AML-193 (cell line): ENCODE measurements at places on chromosomes 11 and 22.
A peak's percentile ranks its signal among the peaks of the same experiment; 100 is the strongest.

DNA sequence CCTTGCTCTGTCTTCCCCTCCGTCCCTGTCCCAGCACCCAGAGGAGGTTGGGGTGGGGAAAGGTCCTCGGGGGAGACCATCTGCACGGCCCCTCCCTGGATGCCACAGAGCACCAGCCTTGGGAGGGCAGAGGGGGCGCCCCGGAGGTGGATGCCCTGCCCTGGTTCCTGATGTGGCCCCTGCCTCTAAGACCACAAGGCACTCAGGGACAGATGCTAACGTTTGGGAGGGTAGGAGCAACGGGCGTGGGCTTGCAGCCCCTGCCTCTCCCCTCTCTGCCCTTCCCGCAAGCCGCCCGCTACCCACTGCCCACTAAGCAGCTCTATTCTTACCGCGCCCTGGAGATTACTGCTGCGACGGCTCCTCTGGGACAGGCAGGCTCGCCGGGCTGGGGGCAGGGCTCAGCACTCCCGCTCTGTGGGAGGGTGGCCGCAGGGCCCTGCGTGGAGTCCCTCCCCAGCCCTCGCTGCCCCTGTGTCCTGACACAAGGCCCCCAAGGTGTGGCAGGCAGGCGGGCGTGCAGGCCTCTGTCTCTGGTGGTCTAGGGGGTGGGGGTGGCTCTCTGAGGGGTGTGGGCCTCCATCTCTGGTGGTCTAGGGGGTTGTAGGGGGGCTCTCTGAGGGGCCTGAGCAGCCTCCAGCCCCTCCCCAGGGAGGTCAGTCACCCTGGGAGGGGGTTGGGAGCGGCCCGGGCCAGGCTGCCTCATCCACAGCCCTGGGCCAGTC lies 14.9 kb downstream of the BRSK2 start:
- DNase-seq, result no peak

DNA sequence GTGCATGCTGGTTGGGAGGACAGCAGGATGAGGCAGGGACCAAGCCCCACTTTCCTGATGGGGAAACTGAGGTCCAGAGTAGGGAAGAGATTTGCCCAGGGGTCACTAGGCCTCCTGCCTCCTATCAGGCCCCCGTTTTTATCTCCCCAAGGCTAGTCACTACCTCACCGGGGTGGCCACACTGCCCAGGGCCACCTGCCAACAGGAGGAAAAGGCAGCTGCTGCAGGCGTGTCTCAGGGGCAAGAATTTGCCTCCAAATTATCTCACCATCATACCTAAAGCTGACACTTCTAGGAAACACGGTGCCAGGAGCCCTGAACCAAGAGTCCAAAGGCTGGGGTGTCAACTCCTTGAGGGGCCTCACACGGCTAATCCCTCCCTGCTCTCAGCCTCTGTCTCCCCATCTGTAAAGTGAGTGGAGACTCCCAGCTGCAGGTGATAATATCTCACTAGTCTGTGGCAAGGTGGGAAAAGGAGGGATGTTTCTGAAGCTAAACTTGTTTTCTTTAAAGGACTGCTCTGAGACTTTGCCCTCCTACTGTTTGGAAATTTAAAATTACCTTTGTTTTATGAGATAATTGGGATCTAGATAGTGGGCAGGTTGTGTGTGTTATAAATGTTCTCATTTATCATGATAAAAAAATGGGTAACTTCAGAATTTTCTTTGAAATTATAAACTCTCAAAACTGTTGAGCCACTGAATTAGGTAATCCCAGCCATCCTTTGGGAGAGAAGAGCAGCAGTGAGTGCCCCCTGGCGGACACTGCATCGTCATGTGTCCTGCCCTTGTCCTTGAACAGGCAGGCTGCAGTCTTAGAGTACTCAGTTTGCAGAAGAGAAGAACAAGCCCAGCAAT lies 60.0 kb downstream of the MYO7A start:
- peak; percentile 57 for DNase-seq

- no peak for DNase-seq
These were observed 19.9 kb downstream of the TRIM44 start for GRCh38 chr11:35682230-35683173.

GRCh38 chr11:57222239-57222638 lies 14.8 kb downstream of the APLNR start:
- no peak for DNase-seq

DNA sequence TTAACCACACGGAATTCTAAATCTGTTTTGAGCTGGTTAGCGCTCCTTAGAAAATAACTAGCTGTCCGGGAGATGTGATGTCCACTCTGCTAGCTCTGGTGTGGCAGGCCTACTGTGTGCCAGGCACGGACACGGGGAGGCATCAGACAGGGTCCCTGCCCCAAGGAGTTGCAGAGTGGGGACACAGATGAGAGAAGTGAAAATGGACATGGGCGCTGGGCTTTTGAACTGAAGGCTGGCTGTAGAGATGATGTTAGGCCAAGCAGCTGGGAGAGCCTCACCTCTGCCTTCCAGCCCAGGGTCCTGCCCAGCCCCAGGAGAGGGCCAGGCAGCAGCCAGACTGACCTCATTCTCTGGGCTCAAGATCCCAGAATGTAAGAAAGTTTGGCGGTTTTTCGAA lies 368.6 kb downstream of the CTTN start:
- DNase-seq, result no peak

GRCh38 chr22:19430890-19431541 lies 517 bp downstream of the HIRA start:
- DNase-seq, result no peak

DNA sequence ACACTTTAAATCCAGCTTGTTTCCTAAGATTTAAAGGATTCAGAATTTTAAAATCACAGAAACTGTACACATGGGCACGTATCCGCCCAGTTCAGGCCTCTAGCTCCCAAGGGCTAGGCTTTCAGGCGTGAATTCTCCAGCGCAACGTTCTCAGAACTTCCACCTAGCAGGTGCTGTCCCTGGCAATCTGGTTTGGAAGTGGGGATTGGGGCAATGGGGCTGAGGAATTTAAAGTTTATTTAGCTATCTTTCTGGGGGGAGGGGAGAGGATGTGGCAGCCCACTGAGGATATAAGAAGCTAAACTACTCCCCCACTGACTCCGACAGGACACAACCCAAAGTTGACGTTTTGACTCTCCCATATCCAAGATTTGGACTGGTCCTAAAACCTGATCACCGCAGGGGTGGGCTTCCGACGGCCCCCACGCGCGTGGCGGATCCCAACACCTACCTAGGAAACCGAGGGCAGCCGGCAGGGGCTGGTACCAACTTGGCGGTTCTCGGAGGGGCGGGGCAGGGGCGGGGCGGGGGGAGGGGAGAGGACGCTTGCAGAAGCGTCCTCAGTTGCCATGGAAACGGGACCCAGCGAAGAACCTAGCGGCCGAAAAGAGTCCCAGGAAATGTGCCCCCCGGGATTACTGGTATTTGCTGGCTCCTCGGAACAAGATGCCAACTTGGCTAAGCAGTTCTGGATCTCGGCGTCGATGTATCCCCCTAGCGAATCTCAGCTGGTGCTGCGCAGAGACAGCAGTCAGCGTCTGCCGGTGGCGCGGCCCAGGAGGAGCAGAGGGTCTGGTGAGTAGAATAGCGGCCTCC lies at the start of gene HOATZ:
Gene HOATZ (plus strand): TSS at position 563 of the 816 bp plus-strand sequence. CDS start 7 bp downstream, at position 570.
- no peak for DNase-seq

DNA sequence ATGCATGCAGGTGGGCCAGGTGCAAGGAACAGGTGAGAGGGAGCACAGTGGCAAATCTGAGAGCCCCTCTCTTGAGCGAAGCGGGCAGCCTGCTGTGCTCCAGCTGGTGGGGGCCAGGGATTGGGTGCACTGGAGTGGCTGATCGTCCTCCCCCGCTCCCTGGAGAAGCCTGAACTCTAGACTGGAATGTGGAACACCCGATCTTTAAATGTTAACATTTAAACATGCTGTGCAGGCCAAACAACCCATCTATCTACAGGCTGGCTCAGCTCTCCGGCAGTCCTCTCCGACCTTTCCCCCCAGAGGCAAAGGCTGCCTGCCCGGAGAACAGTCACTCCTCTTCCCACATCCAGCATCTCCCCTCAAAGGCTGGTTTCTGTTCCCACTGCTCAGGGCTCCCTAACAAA lies 5.1 kb downstream of the MRGPRF start:
- no peak for DNase-seq

DNA sequence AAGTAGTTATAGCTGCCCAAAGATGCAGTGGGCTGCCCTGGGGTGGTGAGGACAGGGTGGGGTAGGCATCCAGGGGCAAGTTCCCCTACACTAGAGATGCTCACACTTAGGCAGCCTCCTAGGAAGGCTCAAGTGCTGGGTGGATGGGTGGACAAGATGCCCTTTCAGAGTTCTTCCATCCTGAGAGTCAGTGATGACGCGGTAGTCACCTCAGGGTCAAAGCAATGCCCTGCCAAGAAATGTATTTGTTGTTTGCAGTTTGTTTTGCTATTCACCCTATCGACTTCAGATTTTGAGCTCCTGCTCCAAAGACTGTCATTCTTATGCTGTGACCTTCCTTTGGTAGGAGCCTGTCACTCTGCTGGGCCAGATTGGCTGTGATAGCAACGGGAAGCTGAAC lies 18.9 kb downstream of the POLA2 start:
- DNase-seq, result no peak

GRCh38 chr11:126246636-126247035 lies 22.1 kb downstream of the SRPRA start:
- DNase-seq, result no peak

DNA sequence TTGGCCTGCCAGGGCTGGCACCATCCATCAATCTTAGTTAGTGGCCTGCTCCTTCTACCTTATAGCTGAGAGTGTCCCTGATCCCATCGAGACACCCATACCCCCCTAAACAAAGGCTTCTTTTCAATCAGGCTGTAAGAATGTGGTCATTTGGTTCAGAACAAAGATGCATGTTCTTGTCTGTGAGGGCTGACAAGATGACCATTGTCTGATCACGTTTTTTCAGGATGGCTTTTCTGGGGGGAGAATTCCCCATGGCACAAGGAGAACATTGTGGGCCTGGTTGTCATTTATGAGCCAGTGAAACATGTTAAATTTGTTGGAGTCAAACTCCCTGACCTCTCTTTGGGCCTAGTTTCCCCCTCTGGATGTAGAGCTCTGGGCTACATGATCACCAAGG lies 160.4 kb downstream of the INSC start:
- DNase-seq, result no peak

DNA sequence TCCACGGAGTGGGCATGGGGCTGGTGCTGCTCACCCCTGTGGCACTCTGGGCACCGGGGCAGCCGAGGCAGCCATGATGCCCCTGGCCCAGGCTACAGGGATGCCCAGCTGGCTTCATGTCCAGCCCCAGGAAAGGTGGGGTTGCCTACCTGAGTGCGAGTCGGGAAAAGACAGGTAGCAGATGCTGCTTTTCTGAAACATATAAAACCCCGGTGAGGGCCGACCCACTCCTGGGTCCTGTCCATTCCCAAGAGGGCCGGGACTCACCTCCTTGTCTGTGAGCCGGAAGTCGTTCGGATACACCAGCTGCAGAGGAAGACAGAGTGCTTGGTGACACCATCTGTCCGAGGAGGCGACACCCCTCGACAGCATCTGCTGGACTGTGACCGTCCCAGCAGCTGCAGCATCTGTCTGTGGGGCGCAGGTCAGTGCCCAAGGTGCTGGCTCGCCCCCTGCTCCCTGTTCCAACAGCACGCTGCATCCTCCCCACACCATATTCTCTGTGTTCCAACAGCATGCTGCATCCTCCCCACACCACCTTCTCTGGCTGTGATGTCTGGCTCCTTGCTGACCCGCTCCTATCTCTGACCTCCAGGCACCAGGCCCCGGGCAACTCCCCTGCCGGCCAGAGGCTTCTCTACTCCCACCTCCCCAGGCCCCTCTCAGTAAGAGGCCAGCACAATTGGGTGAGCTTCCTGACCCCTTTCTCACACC lies 8.0 kb downstream of the DENND6B start:
- DNase-seq, result no peak

GRCh38 chr11:19675397-19675796 lies 37.2 kb upstream of the NAV2 start:
- no peak for DNase-seq

- DNase-seq, result peak; percentile 14
These were observed 908 bp downstream of the LIMK2 start for GRCh38 chr22:31212783-31213629.

DNA sequence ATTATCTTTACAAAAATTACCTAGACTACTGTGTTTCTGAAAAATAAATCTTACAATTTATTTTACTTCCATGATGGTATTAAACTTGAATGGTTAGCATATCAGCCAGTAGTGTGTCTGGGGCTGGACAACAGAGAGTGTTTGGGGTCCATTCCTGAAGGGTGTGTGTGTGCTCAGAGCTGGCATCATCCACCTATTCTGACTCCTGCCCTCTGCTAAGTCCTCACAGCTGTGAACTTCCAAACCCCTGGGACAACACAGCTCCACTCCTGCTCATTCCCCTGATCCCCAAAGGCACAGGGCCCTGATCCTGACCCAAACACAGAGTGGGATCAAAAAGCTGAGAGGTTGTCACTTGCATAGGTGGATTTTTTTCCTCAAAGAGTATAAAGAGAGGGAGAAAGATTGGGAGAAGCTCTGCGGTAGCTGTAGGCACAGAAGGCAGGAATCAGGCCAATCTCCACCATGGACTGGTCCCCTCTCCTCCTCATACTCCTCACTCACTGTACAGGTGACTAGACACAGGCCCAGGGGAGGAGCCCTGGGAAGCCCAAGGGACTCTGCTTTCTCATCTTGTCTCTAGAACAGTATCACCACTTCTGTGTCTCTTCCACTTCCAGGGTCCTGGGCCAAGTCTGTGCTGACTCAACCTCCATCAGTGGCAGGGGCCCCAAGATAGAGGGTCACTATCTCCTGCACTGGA lies 55.7 kb upstream of the TOP3B start:
- DNase-seq, result no peak

GRCh38 chr11:514606-515005 lies 7.6 kb upstream of the RNH1 start:
- no peak for DNase-seq

- no peak for DNase-seq
These were observed 45.4 kb upstream of the DKK3 start for GRCh38 chr11:12053606-12054361.

- no peak for DNase-seq
These were observed 10.8 kb upstream of the CECR2 start for GRCh38 chr22:17358415-17358814.

DNA sequence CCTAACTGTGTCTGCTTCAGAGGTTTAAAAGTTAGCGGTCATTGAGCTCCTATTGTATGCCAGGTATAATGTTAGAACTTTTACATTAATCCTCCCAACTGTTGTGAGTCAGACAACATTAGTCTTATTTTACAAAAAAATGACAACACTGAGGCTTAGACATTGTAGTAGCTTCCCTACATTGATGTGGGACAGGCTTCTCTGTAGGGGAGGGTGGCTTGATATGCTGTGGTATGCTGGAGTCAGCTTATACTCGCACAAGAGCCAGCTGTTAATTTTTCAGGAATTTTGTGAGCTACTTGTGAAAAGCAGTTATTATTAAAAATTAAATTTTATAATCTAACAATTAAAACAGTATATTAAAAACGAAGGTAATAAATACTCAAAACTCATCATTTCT lies 64.8 kb upstream of the NAV2 start:
- no peak for DNase-seq

GRCh38 chr11:70541176-70541575 lies 142.8 kb downstream of the CTTN start:
- no peak for DNase-seq

DNA sequence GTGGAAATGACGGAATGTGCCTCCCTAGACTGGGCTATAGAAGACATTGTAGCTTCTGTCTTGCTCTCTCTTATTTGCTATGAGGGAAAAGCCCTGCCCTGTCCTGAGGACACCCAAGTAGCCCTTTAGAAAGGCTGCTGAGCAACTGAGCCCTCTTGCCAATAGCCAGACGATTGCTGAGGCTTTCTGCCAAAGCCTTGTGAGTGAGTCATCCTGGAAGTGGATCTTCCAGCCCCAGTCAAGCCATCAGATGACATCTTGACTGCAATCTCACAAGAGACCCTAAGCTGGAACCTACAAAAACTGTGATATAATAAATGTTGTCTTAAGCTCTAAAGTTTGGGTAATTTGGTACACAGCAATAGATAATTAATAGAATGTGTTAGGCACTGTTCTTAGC lies 3.9 kb upstream of the TRAF6 start:
- DNase-seq, result no peak
